Activated naive CD4-positive, alpha-beta T cell treated with anti-CD3 and anti-CD28 coated beads, Interleukin-2, amount 50 U/mL, for 72 hours (primary cell): ENCODE measurements at places on chromosomes 3 and 15.

DNA sequence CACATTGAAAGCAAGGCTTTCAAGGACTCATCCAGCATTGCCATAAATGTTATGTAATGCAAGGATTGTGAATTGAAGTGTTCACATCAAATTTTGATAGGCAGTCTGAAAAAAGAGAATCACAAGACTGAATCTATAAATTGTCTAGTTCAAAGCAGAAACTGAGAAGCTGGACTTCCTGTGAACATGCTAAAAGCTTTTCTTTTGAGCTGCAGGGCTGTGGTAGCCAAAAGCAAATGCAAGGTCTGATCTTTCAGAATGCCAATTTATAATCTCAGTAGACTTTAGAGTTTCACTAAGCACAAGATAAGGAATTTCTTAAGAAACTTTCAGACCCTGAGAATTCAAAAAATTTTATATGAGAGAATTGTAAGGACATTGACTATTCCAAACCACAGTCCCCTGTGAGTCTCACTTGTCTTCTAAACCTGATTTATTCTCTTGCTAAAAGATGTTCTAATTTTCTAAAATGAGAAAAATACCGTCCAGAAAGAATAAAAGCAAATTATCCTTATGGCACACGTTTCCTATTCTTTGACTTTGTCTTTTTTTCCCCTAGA lies 1700.3 kb downstream of the OTOL1 start:
- no peak for DNase-seq

GRCh38 chr3:104909721-104910120 lies 457.0 kb upstream of the ALCAM start:
- DNase-seq: no peak

GRCh38 chr15:29131840-29132420 lies 137.7 kb downstream of the NSMCE3 start:
- no peak for DNase-seq

DNA sequence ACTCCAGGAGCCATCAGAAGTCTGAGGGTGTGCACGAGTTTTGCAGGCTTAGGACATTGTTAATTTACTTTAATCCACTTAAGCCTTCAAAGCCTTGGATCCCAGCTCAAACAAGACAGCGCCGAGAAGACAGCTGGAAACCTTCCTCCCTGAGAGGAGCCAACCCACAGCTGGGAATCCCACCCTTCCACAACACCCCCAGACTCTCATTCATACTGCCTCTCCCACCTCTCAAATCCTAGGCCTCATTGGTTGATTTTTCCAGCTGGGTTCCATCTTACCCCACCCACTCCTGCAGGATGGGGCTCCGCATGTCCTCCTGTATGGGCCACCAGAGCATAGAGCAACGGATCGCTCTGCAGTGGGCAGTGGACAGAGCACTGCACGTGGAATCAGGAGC lies 80.4 kb downstream of the SEMA5B start:
- no peak for DNase-seq

DNA sequence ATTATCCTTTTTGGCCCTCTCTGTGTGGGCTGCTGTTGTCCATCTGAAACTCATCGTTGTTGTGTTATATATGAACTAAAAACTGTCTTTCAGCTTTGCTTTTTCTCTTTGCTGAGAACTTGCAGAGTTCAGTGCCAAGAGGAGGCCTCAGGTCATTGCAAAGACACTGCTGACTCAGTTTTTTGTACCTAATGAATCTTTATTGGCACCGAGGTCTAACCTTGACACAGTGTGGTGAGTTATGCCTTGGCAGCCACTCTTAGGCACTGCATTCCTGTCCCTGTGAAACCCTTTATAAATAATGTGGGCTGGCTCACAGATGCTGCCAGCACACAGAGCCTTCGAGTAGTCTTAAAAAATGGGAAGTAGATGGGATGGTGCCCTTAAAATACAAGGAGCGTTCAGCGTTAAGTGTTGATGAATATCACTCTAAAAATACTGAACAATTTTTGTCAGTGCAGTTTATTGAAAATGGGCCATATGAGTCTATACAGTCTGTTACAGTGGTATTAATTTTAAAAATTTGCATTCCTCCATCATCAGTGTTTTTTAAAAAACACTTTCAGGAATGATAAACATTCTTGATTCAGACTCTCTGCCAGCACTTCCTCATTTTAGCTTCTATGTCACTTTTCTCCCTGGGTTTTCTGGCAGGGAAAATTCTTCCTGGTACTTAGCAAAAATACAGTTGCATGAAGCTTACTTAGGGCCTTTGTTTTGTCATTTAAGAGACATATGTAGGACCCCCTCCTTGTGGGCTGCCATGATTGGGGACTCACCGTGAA lies 234.1 kb downstream of the CACNA2D3 start:
- DNase-seq: no peak

- no peak for DNase-seq
These were observed 265.0 kb downstream of the OPA1 start for GRCh38 chr3:193857996-193858395.

GRCh38 chr15:76310475-76311099 lies 682 bp downstream of the ETFA start:
- DNase-seq: no peak
